Activated CD8-positive, alpha-beta memory T cell treated with anti-CD3 and anti-CD28 coated beads, Interleukin-2, amount 10 ng/mL, durations not matched to agents 7 days and 5 days (primary cell): ENCODE measurements at places on chromosomes 3 and 15. TPM values are rescaled to one million over a fixed set of nuclear protein-coding genes. Genes with fewer than 3 reads are reported as not detected.

TUSC7 gene
- not detected for total RNA-seq

ELL3 gene
- 0.49 TPM for total RNA-seq

CHST2 gene
- total RNA-seq = 2.9 TPM

NOX5 gene
- not detected for total RNA-seq
